ENCODE measurements at places on chromosomes 7 and 10. TPM values are rescaled to one million over a fixed set of nuclear protein-coding genes. Genes with fewer than 3 reads are reported as not detected.

The MKI67 gene
- total RNA-seq, result 0.57 TPM

The TWIST1 gene
- 112 TPM for total RNA-seq

The CPED1 gene
- 49.5 TPM for total RNA-seq

The ASB13 gene
- total RNA-seq, result 24.1 TPM

The GLI3 gene
- 16.8 TPM for total RNA-seq

All from subcutaneous adipose tissue (tissue), 4 donors.